Skin of body (tissue), 3 donors: ENCODE measurements at places on chromosomes 7 and 10. TPM values are rescaled to one million over a fixed set of nuclear protein-coding genes. Genes with fewer than 3 reads are reported as not detected.

GRCh38 chr7:458511-459245 is 61.0 kb downstream of the PDGFA start:
- DNase-seq, result no peak

GRCh38 chr7:138316421-138317043 is 143.5 kb upstream of the TRIM24 start:
- DNase-seq, result no peak

DNA sequence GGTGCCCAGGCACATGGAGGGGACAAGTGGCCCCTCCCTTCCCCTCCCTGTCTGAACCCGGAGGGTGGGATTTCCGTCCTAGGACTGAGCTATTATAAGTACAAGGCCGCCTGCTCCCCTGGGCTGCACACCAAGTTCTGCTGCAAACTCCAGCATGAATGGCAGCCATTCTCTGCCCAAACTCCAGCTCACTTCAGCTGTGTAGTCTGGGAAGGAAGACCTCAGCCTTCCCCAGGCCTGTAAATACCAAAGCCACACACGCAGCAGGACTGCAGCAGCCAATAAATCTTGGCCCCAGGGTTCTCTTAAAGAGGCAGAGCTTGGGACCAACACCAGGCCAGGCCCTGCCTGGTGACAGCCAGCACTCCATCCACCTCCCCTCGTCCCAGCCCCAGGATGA is 291.3 kb upstream of the ZMIZ1 start:
- peak; percentile 61 for DNase-seq

GRCh38 chr7:82284936-82285519 is 158.5 kb downstream of the CACNA2D1 start:
- DNase-seq, result no peak

DNA sequence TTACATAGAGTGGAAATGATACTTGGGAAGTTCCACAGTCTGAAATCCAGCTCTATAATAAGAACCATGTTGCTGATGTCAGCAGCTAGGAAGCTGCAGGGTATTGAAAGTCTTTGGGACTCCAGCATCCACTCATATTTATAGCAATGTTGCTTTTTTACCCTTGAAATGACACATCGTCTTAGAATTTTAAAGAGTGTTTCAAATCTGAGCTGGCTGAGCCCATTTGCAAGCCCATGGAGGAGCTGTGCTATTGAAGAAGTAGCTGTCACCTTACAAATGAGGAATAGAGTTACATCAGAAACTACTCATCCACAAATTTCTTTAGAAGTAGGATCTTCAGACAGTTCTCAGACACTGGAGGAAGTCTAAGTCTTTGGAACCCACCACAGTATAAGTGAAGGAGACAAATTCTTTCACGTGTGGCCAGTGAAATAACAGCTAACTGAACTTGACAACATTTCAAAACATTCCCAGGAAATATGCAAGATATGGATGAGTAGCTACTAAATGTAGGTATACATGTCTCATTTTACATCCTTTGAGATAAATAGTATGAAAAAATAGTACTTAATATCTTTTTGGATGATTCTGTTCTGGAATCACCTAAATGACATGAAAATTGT is 203.6 kb downstream of the ZNF365 start:
- peak; percentile 82 for DNase-seq

GRCh38 chr7:116162254-116162653 is 48.1 kb upstream of the TES start:
- no peak for DNase-seq

The HOXA4 gene
- total RNA-seq, result 0.69 TPM

The PKD1L1 gene
- total RNA-seq, result 0.30 TPM
